HepG2 (cell line): ENCODE measurements at places on chromosomes 1 and 21. TPM values are rescaled to one million over a fixed set of nuclear protein-coding genes. Genes with fewer than 3 reads are reported as not detected.

DNA sequence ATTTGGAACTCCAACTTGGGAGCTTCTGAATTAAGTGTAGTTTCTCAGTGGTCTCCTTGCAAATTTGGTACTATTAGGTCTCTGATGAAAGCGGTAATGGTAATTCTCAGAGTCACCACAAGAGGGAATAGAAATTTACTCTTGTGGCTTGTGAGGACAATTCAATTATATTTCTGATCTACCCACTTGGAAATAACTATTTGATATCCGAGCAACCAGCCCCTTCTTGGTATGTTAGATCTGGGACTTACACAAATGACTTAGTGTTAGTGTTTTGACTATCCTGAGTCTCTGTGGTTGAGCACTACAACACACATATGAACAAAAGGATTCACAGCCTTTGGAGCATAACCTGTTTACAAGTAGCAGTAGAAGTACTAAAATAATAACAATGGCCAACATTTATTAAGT is 68.1 kb downstream of the RPS6KA1 start:
- DNase-seq = peak; percentile 53

GRCh38 chr21:33255404-33255803 is 10.8 kb upstream of the IL10RB start:
- DNase-seq = no peak

DNA sequence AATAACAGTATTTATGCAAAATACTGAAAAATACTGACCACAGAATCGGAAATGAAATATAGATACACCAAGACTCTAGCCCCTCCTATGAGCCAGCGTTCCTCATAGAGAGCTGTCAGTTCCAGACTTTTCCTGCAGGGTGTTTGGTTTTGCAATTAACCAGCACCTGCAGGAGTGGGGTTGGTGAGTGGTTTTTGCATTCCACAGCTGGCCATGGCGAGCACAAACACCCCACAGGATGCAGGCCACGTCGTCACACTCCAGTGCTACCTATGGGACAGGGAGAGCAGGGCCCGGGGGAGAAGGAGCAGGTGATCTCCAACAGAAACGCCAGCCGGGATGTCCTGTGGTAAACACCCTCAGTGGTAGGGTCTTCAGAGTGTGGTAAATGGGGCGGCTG is 94.1 kb downstream of the ERG start:
- no peak for DNase-seq

- DNase-seq = no peak
These were observed 73.8 kb downstream of the POU2F1 start for GRCh38 chr1:167294528-167294927.

- DNase-seq = no peak
These were observed 122.3 kb downstream of the PGBD5 start for GRCh38 chr1:230303822-230304221.

DNA sequence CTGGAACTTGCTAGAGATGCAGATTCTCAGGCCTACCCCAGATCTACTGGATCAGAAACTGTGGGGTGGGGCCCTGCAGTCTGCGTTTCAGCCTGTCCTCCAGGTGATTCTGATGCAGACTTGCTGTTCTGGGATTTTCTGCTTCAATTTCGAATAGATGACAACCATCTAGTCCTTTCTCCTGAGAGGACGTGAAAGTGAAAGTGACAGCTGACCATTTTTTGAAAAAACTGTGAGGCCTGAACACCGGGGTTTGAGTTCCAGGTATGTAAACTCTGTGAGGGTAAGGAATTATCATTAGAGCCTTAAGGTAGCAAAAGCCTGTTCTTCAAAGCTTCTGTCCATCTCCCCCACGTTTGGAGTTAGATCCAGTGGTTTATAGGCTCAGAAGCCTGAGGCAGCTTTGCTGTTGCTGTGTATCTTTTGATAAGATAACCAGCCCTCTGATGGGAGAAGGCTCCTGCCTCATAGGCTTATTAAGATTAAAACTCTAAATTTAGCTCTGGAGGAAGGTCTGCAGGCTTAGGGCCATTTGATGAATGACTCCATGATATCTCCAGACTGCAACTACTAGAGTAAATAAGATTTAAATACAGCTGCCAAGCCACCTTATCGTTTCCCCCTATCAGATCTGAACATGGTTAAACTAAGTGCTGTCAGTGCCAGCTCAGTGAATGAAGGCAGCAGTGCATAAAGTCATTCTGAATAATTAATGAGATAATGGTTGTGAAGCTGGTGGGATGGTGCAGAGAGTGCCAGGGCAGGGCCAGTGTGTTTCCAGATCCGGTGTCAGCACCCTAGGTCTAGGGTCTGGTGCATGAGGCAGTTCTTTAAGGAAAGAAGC is 335.2 kb downstream of the HHAT start:
- DNase-seq = no peak

GRCh38 chr1:31661856-31662255 is 17.2 kb upstream of the PEF1 start:
- DNase-seq = no peak

C1orf116 gene
- 0.95 and 1.1 TPM in 2 replicates for total RNA-seq

GOLT1A gene
- total RNA-seq = 19.4 and 28.0 TPM in 2 replicates
